ENCODE measurements at places on chromosomes 4 and X.

GRCh38 chr4:128776794-128777216 is 32.7 kb upstream of the JADE1 start:
- DNase-seq = no peak

DNA sequence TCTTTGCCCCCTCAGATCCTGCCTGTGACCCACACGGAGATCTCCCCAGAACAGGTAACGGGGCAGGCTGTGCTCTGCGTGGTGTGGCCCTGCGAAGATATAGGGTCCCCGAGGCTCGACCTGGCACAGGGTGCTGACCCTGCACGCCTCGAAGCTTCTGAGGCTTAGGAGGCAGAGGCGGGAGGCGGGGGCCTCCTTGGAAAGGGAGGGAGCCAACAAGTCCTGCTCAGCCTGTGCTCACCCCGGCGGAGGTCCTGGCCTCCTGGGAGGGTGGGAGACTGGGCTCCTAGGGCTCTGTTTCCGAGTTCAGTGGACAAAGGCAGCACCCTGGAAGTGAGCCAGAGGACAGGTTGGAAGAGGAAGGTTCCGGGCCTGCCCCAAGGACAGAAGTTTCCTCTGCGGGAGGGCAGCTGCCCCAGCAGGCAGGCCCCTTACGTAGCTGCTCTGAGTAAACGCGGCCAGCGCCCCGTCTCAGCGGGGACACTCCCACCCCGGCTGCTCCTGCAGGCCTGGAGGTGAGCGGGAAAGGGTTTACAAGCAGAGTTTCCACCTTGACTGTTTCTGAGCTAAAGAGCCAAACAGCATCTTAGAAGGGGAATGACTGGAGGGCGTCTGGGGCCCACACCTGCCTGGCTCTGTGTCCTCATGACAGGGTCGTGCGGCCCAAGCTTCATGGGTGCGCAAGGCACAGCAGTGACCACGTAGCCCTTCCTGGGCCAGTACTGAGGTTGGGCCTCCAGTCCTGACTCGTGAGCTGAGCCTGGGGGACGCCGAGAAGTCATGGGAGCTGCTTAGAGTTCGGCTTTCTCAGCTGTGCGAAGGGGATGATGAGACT is 16.1 kb downstream of the TMEM175 start:
- no peak for DNase-seq

DNA sequence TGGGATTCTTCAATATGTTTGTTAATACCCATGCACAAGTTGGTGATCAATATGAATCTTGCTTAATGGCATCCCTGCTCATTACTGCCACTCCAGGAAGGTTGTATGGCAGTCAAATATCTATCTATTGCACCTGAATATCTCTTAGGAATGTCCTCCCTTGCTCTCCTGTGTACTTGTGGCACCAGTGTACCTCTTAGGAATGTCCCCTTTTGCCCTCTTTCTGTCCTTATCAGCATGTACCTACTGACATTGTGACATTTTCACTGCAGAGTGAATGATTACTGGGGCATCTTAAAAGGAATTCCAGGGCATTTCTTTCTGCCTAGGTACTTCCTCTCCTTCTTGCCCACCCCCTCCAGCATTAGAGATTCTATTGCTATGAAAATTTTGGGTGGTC is 163.8 kb upstream of the CENPE start:
- no peak for DNase-seq

DNA sequence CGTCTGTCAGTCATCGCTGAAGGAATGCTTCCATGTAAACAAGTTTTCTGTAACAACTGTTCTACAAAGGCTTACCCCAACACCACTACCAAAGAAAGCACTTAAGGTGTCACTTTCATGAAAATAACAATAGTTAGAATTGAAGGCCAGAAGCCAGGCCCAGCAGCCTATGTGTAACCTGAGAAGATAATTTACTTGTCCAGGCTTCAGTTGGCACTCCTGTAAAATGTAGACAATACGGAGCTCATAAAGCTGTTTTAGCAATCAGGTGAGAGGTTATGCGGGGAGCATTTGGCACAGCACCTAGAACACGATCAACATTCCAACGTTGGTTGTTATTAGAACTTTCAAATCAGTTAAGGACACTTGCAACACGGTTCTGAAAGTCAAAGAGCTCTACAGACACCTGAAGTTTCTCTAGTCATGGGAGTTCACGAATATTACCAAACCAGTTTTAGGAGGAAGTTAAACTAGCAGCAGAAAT is 15.7 kb downstream of the ADGRA3 start:
- DNase-seq = no peak

DNA sequence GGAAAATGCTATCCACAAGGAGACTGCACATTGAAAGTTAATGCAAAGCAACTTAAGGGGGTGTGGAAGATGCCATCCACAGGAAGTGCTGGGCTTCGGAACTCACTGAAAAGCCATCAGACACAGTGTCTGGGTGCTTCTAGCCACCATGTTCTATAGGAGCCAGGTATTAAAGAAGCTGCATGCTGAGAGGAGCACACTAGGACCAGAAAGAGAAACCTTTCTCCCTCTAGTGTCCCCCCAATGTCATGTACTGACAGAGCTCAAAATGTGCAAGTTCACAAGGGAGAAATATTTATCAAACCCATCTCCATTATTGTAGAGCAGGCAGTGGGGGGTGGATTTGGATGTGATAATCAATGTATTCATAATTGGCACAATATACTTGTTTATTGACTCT is 510.9 kb downstream of the GRID2 start:
- DNase-seq = no peak

GRCh38 chrX:39616098-39616729 is 481.5 kb downstream of the BCOR start:
- no peak for DNase-seq

DNA sequence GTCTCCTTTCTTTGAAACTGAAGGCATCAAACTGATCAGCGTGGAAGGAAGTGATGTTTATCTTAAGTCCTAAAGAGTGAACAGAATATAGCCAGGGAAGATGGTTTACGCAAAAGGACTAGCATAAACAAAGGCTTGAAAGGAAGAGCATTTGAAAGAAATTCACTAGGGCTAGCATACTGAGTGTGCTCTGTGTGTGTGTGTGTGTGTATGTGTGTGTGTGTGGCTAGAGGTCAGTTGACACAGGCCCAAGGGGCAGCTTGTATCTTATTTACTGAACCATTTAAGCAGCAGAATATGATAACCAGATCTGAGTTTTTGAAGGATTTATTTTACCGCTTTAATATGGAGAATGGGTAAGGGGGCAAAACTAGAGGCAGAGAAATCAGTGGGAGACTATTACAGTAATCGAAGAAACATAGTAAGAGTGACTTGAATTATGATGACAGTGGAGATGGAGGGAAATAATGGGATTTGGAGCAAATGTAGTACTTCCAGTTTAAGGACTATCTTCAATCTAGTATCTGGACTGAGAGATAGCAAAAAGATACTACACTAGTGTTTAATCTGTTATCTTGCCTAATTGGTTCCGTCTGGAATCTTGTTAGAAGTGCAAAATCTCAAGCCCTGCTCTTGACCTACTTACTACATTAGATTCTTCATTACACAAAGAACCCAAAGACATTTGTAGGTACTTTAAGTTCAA is 36.9 kb downstream of the CEP44 start:
- DNase-seq = no peak

GRCh38 chrX:23570674-23571343 is 96.5 kb upstream of the PRDX4 start:
- DNase-seq = no peak
